ENCODE measurements at places on chromosomes 5 and 9.
A peak's percentile ranks its signal among the peaks of the same experiment; 100 is the strongest.

DNA sequence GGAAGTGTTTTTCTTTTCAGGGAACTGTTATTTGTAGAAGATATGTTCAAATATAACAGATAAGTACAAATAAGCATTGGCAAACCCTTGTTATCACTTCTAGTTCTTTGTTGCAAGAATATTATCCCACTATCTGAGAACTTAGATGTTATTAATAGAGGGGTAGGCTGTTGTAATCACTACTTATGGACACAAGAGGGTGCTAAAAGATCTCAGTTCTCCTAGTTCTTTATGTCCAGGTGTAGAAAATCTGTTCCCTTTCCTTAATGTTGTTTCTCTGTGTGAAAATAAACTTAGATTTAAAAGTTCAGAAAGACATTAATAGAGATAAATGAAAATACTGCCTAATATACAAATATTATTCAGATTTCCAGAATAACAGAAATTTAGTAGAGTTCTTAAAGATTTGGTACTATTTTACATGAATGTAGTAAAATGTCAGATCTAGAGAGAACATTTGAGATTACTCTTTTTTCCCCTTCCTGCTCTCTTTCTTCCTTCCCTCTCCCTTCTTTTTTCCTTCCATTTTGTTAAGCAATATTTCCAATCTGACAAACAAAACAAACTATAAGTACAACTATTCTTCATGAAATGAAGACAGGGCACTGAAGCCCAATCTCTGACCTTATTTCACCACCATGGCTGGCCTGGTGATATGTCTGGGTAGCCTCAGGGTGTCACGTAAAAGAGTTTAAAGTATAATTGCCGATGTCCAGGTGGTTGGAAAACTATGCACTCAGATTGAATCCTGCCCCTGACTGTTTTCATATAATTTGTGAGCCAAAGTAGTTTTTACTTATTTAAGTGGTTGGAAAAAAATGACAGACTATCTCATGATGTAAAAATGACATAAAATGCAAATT, 43.6 kb upstream of the C5orf46 start:
- DNase-seq: peak; percentile 56

DNA sequence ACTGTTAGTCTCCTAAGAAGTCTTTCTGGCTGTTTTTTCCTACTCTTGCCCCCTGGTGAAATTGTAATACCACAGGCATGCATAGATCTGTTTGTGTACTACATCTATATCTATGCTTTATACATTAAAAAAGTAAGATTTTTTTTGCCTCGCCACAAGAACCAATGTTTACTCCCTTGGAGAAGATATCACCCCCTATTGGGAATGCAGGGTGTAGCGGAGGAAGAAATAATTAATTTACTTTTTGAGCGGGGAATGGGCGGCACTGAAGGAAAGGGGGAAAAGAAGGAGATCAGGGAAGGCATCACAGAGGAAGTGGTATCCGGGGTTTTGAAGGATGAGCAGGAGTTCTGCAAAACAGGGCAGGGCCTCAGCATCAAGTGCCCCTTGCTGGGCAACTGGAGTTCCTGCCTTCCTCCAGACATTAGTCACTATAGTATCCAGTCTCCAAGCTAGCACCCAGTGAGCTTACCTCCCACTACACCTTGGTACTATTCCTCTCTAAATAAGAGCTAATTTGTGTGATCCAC, 134.9 kb downstream of the GABBR2 start:
- DNase-seq: no peak

DNA sequence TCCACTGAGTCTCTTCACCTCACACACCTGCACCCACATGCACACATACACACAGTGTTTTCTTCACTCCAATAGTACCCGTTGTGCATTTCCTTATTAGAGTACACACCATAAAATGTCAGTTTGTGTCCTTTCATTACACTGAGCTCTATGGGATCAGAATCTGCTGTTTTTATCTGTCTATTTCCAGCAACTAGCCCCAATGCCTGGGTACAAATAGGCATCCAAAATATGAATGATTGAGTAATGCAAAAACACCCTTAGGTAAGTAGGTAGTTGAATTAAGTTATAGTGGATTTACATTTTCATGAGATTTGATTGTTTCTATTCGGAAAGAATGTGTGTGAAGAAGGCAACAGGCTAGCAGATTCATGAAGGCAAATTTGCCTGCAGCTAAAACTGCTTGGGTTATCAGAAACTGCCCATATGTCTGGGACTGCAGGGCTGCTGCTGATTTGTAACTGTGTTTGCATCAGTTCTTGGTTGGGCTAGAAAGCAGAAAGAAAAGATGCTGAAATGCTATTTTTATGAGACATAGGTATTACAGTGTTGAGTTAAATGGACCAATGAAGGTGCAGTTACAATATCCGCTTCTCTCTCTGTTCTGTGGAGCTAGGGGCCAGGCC, 26.9 kb downstream of the PPP3R2 start:
- no peak for DNase-seq

DNA sequence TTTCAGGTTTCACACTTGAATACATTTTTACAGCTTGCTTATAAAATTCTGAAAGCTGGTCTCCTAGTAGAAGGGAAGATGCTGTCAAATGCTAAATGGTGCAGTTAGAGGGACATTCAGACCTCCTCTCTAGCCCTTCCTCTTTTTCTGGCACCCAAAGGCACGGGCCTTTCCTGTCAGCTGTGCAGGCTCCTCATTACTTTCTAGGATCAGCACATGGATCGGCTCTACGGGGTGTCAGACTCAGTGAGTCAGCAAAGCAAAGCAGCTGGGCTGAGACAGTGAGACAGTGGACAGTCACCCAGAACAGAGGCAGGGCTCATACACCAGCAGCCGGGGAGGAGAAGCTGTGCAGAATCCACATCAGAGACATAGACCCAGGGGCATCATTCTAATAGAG, 80.0 kb upstream of the TNC start:
- no peak for DNase-seq

- no peak for DNase-seq
Measured at GRCh38 chr9:94928691-94929368, 202.3 kb downstream of the AOPEP start.

DNA sequence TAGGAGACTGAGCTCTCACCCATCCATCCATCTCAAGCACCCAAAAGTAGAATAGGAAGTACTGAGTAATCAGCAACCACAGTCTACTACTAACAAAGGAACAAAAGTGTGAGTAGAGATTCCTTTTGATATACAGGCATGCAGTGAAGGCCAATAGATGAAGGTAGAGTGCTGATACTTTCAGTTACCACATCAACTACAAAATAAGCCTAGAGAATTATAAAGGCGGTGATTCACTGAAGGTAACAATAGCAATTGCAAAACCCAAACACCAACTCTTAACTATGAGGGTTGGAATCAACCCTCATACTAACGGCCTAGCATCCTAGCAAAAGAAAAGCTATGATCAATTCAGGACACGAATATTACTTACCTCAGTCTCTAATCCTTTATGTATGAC, 992.6 kb downstream of the DNAH5 start:
- no peak for DNase-seq

DNA sequence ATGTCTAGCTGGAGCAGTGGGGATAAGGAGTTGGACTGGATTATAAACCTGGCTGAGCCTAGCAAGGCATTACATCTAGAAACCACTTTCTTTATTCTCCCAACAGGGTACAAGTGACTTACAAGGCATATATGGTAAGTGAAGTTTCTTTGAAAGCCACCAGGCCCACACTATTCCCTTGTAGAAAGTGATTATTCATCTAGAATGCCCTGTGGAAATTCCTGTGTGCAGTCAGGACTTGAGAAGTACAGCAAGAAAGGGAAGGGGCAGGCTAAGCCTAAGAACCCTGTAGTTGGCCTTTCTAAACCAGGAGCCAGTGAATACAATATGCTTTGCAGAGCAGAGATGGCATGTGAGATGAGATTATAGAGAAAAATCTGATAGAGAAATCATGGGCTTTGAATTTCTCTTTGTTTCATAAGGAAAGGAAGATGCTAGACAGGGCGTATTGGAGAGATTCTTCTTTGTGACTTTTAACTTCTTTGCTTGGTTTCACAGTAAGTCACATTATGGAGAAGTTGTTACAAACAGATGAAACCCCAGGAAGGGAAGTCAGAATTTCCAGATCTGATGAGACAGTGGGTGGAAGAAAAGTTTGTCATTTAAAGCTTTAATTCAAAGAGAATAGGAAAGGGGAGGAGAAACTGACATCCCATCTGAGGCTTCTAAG, 321.7 kb downstream of the NDUFS4 start:
- no peak for DNase-seq

DNA sequence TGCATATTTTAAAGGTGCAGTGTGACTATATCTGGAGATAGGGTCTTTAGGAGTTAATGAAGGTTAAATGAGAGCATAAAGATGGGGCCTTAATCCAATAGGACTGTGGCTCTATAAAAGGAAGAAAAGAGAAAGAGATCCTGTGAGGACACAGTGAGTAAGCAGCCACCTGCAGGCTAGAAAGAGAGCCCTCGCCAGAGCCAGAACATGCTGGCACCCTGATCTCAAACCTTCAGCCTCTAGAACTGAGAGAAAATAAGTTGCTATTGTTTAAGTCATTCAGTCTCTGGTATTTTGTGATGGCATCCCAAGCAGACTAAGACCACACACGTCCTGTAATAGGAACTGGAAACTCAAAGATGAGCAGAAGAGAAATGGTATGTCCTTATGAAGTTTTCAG, 41.0 kb downstream of the RNF180 start:
- no peak for DNase-seq

- no peak for DNase-seq
Measured at GRCh38 chr9:106964329-106964728, 101.4 kb downstream of the ZNF462 start.

DNA sequence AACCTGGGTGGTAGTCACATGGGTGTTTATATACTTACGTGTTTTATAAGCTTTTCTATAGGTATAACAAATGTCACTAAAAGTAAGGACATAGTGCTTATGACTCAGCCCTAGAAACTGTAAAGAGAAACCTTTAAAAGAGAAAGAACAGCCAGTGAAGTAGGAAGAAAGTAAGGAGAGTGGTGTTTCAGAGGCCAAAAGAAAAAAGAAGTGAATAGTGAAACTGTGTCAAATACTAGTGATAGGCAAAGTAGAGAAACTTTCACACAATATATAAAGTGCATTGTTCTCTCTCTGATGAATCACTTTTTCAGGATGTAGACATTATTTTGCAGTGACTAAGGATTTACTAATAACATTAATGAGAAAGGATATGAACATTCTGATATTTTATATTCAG, 74.2 kb upstream of the SUSD1 start:
- DNase-seq: no peak

DNA sequence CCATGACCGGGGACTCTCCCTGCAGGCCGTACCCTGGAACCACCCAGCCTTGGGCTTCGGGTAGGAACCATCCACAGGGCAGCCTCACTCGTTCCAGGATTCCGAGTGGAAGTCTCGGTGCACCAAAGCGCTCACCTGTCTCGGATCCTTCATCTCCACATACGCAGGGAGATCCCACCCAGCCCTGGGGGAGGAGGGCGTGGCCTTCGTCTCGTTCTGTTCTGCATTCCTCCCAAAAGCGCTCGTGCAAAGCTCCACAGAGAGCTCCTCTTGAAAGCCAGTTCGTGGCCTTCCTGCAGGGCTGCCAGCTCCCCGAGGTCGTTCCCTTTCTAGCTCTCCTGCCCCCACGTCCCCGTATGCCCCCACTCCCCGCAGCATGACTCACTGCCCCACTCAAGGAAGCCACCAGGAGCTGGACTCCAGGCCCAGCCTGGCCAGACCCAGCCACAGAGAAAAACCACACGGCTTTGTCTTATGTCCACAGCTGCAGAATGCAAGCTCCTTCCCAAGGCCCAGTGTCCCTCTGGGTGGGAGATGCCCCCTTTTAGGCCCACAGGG, 65.0 kb upstream of the SARDH start:
- no peak for DNase-seq

GRCh38 chr5:21685522-21685921, 1167.6 kb downstream of the CDH12 start:
- no peak for DNase-seq

- no peak for DNase-seq
Measured at GRCh38 chr9:98652302-98652701, 56.4 kb downstream of the GABBR2 start.

DNA sequence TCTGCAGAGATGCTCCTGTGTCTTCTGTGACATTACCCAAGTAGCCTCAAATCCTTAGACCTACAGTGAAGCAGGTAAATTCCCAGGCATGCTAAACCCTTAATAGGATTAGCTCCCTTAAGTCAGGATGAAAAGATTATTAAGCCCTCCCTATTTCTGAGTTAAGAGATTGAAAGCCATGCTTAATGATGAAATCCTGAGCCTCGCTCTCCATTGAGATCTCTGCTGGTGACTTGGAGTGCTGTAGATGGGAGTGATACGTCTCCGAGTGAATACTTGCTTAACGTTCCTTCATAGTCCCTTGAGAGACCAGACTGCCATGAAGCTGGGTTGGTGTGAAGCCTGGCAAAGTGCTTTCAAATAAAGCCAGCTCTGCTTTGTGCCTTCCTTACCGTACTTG, 34.2 kb downstream of the AOPEP start:
- DNase-seq: no peak

DNA sequence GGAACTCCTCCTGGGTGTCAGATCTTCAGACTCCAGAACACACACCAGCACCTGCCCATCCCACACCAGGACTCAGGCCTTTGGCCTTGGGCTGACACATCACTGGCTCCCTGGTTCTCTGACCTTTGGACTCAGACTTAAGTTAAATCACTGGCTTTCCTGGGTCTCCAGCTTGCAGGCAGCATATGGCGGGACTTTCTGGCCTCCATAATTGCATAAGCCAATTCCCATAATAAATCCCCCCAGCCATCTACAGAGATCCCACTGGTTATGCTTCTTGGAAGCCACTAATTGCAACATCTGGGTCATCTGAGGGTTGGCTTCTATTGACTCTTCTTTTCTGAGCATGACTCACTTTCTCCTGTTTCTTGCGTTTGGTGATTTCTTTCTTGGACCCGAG, 80.3 kb upstream of the SARDH start:
- DNase-seq: no peak

DNA sequence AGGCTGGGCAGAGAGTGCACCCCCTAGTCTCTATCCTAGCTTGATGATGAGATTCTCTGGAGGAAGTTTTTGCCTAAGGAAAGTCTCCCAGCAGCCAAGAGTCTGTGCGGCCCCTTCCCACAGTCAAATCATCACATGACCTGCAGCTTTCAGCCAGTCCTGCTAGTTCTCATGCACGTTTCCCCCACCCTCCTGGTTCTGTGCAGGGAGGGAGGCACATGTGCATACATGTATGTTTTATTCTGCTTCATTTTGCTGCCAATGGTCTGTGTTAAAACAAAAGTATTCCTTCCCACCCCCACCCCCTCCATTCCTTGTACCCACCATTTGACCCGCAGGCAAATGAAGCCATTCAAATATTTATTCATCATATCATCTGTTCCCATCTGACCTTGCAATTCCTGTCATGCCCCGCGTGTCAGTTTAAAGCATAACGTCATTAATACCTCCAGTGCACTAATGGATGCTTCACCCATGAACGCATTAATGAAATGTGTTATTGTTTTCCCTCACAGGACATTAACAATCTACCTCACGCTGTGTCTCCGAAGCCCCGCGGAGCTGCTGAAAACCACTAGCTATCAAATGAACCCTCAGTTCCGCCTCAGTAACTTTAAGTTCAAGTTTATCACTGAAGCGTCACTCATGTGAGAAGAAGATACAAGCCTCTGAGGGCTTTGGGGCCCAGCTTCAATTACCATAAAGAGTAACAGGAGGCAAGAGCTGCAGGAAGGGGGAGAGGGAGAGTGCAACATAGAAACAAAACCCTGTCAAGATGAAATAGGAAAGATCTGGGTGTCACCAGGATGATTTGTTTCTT, 139.6 kb downstream of the RASEF start:
- peak; percentile 64 for DNase-seq

Data from NCI-H2029 treated with DMSO at 0.1 percent for 48 hours (cell line).